ENCODE measurements at places on chromosomes 3 and 15.

GRCh38 chr3:66177026-66177425 is 43.8 kb upstream of the SLC25A26 start:
- no peak for DNase-seq

GRCh38 chr3:39097716-39098472 is 9.5 kb downstream of the GORASP1 start:
- no peak for DNase-seq

DNA sequence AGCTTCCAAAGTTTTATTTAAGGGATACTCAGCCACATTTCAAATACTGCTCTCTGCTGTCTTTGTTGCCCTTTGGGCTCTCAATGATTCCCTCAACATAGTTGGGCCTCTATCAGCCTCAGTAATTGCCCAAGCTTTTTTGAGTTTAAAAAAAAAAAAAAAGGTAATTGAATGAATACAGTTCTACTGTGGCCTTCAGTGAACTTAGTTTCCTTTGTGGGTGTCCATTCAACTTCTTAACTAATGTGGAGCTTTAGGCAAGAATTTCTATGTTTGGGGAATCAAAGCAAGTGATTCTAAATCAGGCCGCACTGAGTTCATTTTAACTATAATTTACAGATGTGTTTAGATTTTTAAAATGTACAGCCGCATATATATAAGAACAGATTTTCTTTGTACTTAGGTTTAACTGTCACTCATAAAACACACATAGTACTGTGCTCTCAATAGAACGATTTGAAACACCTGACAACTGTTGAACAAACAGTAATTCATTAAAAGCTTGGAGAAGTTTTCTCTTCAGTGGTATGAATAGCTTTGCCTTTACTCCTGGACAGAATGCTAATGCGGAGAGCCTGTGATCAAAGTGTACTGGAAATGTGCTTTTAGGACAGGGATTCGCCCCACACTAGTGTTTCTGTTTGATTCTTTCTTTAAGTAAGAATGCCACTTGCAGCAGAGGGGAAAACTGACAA is 844.9 kb upstream of the SEMA6D start:
- DNase-seq: no peak

GRCh38 chr3:187960820-187961219 is 193.1 kb upstream of the LPP start:
- no peak for DNase-seq

DNA sequence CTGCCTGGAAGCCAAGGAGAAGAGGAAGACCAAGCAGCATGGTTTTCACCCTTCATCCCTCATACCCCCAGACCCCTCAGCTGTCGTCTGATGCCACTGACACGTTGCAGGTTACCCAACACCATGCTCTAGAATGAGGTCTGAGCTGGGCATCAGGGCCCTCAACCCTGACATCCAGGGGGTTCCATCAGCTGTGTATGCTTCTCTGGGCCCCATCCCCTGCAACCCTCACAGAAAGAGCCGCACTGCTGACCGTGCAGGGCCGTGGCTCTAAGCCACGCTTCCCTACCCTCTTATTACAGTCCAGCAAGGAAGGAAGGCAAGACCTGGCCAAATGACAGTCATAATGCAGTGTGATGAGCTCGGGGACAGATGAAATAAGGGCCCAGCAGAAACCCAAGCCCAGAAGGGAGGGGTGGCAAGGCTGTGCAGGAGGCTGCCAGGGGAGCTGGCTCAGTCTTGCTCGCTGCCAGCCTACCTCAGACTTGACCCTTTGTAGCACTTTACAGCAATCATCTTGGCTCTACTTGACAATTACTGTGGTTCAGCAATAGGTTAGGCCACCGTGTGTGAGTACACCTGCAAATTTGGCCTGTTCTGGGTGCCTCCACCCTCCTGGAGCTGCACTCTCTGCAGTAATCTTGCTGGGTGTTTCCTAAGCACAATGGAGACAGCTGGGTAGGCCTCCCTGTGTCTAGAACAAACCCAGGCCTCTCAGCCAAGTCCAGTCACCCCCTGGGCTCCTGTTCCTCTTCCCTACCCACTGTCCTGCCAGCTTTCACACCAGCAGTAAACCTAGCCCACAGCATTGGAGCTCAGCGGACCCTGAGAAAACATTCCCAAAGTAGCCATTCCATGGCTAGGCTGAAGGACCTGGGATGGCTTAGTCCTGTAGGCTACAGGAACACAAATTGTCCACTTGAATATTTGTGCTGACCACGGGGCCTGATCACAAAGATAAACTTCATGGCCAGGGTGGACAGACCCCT is 115.3 kb upstream of the NEO1 start:
- DNase-seq: no peak

DNA sequence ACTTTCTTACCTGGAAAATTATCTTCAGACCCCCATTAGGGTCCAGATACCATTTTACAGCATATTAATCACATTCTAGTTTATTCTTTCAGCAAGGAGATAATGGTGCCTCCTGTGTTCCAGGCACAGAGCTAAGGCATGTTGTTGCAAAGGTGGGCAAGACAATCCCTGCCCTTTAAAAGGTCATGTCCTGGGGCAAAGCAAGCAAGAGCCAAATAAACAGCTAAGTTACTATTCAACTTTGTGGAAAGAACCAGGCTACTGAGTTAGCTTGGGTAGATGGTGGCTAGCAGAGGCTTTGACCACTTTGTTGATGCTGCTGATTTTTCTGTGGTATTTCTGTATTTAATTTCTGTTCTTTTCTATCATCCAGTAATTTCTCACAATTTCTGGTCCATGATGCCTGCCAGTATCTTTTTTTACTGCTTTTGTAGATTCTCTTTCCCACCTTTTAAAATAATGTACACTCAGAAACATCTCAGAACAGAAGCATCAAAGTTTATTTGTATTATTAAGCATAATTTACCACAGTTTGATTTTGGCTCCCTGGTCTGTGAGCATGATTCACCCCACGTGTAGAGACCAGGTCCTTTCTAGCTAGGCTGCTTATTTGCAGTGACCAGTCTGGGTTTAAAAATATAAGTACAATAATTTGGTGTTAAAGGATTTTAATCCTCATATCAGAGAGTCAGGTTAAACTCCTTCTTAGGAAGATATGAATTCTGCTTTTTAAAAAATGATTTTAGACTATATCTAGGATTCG is 71.5 kb downstream of the LRRC28 start:
- DNase-seq: no peak

GRCh38 chr3:60079076-60079475 is 1029.3 kb upstream of the CFAP20DC start:
- peak; percentile 51 for DNase-seq

DNA sequence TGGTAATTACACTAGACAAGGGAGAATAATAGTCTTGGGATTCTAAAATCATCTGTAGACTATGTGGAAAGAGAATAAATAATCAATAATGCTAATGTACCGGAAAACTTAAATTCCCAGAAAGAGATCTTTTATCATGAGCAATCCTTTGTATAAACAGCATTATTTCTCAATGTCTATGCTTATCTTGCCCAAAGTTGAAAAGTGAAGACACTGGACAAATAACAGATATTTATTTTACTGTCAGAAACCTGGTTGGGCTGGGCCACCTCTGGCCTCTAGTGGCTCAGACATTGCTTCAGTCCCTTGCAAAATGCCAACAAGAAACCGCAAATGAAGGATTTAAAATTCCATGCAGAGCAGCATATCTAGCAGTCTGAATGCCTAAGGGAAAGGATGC is 409.9 kb downstream of the FHIT start:
- no peak for DNase-seq

GRCh38 chr3:129326595-129326994 is 47.9 kb downstream of the HMCES start:
- no peak for DNase-seq

- DNase-seq: no peak
Measured at GRCh38 chr3:99950921-99951320, 133.3 kb downstream of the CMSS1 start.
